ENCODE measurements at places on chromosomes 2 and 18. TPM values are rescaled to one million over a fixed set of nuclear protein-coding genes. Genes with fewer than 3 reads are reported as not detected.

EGR4 gene
- total RNA-seq: not detected

LIMS2 gene
- 0.21 TPM for total RNA-seq

ARHGAP25 gene
- total RNA-seq: 1.7 TPM

MYL12B gene
- 494 TPM for total RNA-seq

REG1A gene
- not detected for total RNA-seq

KIF1A gene
- total RNA-seq: not detected

CYTIP gene
- total RNA-seq: not detected

PRR30 gene
- not detected for total RNA-seq

BBS5 gene
- total RNA-seq: 2.1 TPM

CHRND gene
- total RNA-seq: not detected

LOXL3 gene
- total RNA-seq: 0.34 TPM

Measured in nasal cavity respiratory epithelium epithelial cell of viscerocranial mucosa (primary cell).